SJSA1 (cell line): ENCODE measurements at places on chromosomes 4 and X. TPM values are rescaled to one million over a fixed set of nuclear protein-coding genes. Genes with fewer than 3 reads are reported as not detected.

Gene USP17L18
- not detected in 2 replicates for total RNA-seq

DNA sequence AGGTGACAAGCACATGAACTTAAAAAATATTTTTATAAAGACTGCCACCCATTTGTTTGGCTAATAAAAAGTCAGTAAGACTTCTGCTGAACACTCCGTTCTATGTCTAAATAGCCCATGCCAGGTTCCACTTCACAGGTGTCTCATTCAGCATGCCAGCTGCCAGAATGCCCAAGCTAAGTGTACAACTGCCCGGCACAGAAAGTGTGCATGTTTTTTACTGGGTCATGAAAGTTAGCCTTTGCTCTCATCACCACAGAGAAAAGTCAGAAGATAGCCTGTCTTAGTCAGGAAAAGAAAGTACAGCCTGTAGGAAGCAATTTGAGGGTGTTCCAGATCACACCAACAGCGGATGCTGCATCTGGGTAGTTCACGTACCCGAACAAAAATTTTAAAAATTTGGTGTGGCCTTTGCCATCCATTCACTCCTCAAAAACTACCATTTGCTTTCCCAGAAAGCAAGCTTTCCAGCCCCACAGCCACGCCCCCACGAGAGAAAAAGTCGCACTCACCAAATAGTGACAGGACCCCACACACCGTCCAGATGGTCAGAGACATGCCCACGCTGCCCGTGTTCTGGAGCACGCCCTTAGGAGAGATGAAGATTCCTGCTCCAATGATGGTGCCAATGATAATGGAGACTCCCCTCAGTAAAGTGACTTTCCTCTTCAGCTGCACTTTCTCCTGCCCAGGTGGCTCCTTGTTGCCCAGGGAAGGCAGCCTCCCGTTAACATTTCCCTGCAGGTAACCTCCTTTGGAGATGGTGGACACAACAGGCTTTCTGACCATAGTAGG is 671 bp downstream of the SLC7A11 start:
- peak; percentile 66 for DNase-seq

DNA sequence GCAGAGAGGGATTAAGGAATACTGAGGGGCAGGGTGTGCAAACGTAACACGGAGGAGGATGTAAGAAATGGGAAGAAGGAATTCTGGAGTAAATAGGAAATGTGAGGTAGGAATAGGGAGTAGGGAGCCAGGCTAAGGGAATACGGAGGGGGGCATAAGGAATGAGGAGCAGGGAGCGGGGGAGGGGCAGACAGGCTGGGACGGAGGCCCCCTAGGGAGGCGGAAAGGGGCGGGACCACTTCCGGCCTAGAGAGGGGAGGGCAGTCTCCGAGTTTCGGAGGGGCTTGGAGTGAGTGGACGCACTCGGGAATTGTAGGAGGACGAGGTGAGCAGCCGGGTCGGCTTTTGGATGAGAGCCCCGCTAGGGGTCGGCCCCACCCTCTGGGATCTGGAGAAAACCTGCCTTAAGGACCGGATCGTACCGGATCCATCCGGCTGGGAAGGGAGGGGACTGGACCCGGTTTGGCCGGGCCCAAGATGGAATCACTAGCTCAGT is 612 bp downstream of the MAGED2 start:
- DNase-seq, result peak; percentile 60

DNA sequence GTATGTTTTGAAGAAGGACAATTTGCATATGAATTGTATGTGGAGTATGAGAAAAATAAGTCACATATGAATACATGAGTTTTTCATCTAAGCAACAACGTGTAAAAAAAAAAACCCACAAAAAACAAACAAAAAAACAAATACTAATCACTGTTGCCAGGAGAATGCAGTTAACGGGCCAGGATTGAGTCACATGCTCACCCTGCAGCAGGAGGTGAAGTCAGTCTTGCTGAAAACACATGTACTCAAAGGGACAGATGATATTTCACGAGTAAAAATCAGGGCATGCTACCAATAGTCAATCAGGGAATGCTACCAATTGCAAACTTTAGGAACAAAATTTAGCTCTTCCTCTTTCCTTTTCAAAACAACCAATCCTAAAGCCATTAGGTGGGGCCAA is 10.4 kb upstream of the DCLK2 start:
- DNase-seq, result no peak

Gene RNF150
- total RNA-seq, result 6.7 and 26.1 TPM in 2 replicates

GRCh38 chr4:160745126-160745525 is 1418.7 kb downstream of the FSTL5 start:
- no peak for DNase-seq

Gene CC2D2A
- total RNA-seq, result 3.9 and 7.7 TPM in 2 replicates
